ENCODE measurements at places on chromosomes 11 and 22. TPM values are rescaled to one million over a fixed set of nuclear protein-coding genes. Genes with fewer than 3 reads are reported as not detected.

C2CD3 gene
- total RNA-seq: 17.8 TPM

- DNase-seq: peak; percentile 21
Observed at GRCh38 chr11:71420455-71421241, 27.5 kb downstream of the DHCR7 start.

DNA sequence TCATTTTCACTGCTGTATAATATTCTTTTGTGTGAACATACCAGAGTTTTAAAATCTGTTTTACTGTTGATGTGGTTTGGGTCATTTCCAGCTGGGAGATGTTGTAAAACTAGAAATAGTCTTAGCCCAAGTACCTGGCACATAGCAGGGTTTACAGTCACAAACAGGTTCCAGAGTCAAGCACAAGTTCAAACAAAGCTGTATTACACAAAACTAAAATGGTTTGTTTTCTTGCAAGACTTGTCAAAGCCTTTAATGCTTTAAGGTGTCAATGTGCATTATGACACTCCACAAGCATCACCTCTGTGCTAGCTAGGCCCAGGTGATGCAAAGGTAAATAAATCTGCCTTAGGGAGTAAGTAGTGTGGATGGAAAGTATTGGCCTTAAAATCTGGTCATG, 379.1 kb downstream of the MN1 start:
- DNase-seq: peak; percentile 72

DNA sequence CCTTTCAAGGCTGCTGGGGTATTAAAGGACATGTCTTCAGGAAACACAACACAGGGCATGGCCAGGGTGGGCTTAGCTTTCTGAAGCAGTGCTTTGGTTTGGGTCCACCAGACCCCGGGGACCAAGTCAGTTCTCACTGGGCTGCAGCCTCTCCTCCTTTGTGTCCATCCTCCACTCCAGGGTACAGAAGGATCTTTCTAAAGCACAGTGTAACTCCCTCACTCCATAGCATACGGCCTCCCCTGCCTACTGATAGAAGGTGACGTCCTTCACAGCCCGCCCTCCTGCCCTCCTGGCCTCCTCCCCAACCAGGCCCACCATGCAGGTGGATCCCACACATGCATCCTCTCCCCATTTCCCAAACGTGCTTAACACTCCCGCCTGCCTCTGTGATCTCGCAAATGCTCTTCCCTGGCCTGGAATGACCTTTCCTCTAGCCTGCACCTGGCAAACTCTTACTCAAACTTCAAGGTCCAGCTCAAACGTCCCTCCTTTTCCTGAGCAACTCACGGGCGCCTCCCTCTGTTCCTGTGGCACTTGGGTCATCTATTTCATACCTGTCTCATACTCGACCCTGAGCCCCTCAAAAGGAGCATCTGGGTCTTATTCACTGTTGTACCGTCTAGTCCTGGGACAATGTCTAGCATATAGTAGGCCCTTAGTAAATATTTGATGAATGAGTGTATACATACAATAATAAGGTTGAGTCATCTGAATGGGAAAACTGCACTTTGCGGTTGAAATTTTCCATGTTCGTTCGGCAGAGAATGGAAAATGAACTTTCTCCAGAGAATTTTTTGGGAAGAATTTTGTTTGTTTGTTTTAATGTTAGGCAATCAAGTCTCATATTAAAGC, 187.7 kb downstream of the EFCAB6 start:
- no peak for DNase-seq

GRCh38 chr11:107092667-107093066, 74.4 kb upstream of the GUCY1A2 start:
- no peak for DNase-seq

DMC1 gene
- total RNA-seq: 0.50 TPM

GRCh38 chr11:113623114-113623513, 83.0 kb downstream of the TMPRSS5 start:
- DNase-seq: no peak

- DNase-seq: no peak
Observed at GRCh38 chr22:39524753-39525657, 4.6 kb downstream of the ATF4 start.

- peak; percentile 94 for DNase-seq
Observed at GRCh38 chr11:116986521-116987105, 111.6 kb downstream of the SIK3 start.

- DNase-seq: peak; percentile 17
Observed at GRCh38 chr11:116276051-116277044, 496.4 kb downstream of the BUD13 start.

SMTN gene
- total RNA-seq: 79.9 TPM

CADM1 gene
- 19.3 TPM for total RNA-seq

DNA sequence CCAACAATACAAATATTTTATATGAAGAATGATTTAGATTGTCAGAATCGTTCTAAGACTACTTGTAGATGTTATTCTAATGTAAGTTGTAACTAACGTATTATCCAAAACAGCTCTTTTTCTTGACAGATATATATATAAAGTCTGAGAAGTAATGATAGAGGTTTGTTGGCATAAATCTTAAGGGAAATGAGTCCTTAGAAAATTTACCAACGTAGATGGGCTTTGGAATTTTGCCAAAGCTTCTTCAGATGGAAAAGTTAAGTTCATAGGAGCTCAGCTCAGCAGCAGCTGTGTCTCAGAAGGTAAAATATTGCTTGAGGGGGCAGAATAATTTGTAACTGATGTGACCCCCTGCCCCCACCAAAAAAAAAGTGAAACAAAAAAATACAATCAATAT, 66.7 kb downstream of the BID start:
- no peak for DNase-seq

GRCh38 chr11:105903113-105903512, 118.9 kb downstream of the MSANTD4 start:
- DNase-seq: no peak

- DNase-seq: peak; percentile 26
Observed at GRCh38 chr11:20353829-20354434, 9.6 kb upstream of the HTATIP2 start.

DNA sequence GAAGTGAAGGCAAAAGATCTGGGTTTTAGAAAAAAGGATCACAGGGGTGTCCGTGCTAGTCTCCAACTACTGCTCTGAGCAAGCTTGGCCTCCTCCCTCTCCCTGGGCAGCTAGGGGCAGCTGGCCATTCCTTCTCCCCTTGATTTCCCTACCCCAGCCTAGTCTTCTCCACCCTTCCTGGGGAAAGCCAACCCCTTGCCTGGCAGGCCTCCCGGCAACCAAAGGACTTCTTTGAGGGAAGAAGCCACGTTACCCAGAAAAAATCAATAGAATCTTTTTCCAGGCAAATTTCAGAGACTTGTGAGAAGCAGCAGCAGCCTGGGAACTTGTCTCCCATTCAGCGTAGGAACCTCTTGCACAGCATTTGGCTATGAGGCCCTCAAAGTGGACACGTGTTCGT, 91.5 kb downstream of the MIAT start:
- DNase-seq: no peak

GRCh38 chr11:665704-666281, 28.7 kb downstream of the DRD4 start:
- no peak for DNase-seq

SLC17A6 gene
- not detected for total RNA-seq

TRIM49 gene
- under 0.01 TPM for total RNA-seq

OR52A1 gene
- not detected for total RNA-seq

GRCh38 chr11:93852242-93852641, 1.8 kb upstream of the VSTM5 start:
- no peak for DNase-seq

- DNase-seq: no peak
Observed at GRCh38 chr11:11155962-11156815, 196.9 kb downstream of the CSNK2A3 start.

DNA sequence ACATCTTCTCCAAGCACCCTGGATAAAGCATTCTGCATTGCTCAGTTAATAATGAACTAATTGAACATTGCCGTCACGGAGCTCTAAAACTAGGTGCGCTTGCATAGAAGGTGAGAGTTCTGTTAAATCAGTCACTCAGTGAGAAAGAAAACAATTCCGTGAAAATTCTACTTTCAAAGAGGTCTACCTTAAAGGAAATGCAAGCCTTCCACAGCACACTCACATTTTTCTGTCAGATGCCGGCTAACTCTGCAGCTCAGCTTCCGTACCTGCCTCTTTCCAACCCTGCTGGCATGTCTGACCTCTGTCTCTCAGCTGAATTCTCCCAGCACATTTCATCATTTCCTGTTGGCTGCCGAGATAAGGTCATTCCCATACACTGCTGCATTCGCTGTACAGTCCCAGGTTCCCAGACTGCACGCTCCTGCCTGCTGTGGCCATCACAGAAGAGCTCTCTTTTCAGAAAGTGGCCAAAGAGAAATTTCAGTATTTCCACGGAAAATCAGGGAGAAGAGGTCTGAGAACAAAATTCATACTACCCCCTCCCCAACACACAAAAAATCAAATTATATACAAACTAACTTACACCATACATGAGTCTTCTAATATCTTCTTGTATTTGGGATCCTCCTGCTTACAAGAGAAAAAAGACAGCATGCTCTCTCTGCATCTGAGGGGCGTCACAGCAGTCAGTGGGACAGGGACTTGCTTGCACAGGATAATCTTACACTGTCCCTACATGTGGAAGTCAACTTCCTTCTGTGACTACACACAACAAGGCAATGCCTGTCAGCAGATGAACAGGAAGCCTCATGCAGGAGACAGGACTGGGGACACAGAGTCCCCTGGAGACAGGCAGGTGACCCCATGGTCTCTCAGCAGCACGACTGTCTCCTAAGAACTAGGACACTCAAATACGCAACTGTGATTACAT, 55.1 kb downstream of the PACSIN2 start:
- peak; percentile 83 for DNase-seq

DNA sequence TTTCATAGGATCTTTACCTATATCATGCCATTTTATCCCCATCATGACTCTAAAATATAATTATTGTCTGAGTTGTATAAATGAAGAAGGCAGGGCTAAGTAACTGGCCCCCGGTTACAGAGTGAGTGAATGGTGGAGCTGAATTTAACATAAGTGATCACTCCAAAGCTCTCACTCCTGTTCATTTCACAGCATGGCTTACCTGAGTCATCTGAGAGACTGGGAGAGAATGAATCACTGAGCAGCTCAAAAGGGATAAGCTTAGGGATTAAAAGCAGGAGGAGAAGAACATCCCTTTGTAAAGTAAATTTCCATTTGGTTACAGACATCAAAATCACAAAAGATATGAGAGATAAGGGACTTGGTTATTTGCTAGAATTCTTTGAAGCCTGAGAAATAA, 294.0 kb upstream of the CTSC start:
- DNase-seq: peak; percentile 58

DNA sequence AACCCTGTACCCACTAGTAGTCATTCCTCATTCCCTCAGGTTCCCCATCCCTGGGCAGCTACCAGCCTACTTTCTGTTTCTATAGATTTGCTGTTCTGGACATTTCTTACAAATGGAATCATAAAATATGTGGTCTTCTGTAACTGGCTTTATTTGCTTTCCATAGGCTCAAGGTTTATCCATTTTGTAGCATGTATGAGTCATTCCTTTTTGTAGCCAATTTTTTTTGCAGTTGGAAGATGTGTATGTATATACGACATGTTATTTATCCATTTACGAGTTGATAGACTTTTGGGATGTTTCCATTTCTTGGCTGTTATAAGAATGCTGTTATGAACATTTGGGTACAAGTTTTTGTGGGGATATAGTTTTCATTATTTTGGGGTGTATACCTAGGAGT, 130.6 kb downstream of the WNT11 start:
- DNase-seq: no peak

- no peak for DNase-seq
Observed at GRCh38 chr11:29816359-29816758, 200.5 kb downstream of the KCNA4 start.

POU2AF2 gene
- total RNA-seq: not detected

- DNase-seq: peak; percentile 51
Observed at GRCh38 chr22:46233231-46233630, 16.9 kb downstream of the CDPF1 start.

DNA sequence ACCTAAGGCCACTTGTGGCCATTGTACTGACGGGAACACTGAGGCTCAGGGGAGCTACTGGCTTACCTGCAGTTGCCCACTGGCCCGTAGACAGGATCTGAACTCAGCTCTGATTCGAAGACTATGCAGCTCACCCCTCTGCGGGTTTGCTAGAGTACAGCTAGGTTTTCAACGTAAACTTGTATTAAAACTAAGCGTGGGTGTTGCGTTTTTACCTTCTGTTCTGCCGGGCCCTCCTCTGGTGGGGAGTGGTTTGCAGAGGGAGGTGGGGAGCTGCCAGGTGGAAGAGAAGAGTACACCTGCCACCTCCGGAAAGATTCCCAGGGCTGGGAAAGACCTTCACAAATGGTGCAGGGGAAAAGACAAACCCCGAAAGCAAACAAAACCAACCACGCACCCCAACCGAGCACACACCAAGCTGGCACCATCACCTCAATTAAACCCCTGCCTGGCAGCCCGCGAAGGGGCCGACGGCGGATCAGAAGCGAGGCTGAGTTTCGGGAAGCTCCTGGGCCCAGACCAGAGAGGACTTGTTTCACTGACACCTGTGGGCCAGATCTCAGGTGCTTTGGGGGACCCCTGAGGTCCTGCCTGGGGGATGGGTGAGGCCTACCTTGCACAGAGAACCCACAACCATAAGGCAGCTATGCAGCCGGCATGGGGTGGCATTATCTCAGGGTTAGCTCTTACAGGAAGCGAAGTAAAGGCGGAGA, 37.7 kb downstream of the SHISAL1 start:
- DNase-seq: no peak

DNA sequence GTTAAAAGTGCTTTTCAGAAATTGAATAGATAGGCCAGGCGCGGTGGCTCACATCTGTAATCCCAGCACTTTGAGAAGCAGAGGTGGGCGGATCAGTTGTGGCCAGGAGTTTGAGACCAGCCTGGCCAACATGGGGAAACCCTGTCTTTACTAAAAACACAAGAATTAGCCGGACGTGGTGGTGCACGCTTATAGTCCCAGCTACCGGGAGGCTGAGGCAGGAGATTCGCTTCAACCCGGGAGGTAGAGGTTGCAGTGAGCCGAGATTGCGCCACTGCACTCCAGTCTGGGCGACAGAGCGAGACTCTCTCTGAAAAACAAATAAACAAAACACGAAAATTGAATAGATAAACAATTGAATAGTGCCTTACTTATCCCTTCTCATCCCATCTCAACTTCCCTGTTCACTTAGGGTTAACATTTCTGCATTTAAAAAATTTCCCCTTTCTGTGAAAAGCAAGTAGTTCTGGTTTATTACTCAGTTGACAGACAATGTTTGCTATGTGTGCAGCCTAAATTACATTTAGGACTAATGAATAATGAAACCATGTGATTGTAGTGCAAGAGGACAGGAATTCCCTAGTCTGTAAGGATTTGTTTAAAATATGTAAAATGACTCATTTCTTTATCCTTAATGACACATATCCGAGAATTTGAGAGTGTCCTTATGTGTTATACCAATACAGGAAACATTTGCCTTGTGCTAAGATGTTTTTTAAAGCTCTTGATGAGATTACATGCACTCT, 6.0 kb downstream of the RNF169 start:
- DNase-seq: peak; percentile 91

C22orf31 gene
- total RNA-seq: not detected

GRCh38 chr11:31822927-31823643, 12.0 kb upstream of the PAX6 start:
- DNase-seq: no peak

KDM4D gene
- 0.91 TPM for total RNA-seq

PIH1D2 gene
- 0.94 TPM for total RNA-seq

GANAB gene
- 180 TPM for total RNA-seq

GRCh38 chr11:35173616-35174566, 34.9 kb downstream of the CD44 start:
- no peak for DNase-seq

- DNase-seq: peak; percentile 76
Observed at GRCh38 chr22:43142880-43143562, at the start of gene MCAT. MCAT (minus strand) TSS chr22:43143398; CDS start chr22:43143348, 50 bp downstream.
